ENCODE measurements at places on chromosomes 11 and 22.

GRCh38 chr11:9153651-9154050, 62.3 kb upstream of the SCUBE2 start:
- DNase-seq: no peak

GRCh38 chr22:16955678-16956210, 52.3 kb downstream of the GAB4 start:
- DNase-seq: no peak

GRCh38 chr11:11894486-11894885, 52.7 kb downstream of the USP47 start:
- DNase-seq: peak; percentile 5

DNA sequence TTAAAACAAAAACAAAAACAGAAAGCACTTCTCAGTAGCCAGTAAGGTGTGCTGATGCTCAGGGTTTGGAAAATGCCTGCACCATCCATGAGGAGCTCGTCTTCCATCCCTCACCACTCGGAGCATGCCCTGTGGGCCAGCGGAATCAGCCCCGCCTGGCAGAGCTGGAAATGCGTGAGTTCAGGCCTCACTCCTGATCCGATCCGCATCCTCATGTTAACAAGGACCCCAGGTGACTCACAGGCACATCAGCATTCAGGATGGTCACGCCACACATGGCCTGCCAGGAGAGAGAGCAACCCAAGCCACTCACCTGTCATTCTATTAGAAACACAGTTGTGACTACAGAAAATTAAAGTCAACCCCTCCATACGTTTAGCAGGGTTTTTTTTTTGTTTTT, 188.5 kb downstream of the MPPED1 start:
- no peak for DNase-seq

DNA sequence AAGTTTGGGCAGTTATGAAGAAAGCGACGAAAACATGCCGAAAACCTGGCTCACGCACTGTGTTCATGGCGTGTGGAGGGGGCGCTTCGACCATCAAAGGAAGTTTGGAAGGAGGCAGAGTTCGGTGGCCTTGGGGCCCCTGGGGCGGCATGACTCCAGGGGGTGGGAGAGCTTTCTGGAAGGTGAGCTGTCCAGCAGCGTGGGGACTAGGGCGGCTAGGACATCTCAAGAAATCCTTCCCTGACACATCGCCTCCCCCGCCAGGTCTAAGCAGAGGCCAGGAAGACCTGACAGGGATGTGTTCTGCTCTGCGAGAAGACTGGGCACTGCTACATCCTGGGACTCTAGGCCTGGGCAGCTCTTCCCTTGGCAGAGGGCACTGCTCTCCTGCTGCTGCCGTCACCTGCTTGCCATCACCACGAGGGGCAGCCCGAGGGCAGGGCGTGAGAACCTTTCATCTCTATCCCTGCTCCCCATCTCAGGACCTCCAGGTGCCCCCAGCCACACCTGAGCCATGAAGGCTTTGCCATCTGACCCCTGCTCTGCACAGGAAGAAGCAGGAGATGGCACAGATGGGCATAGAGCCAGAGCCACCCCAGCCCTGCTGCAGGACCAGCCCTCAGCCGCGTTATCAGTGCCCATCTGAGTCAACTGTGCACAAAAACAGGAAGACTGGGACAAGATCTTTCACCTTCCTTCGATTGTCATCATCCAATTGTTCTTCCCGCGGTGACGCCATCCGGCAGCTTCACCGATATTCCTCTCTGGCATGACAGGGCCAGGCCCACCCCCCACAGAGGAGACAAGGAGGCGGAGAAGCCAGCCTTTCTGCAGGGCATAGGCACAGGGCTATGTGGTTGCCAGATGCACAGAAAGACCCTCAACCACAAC, 12.7 kb downstream of the LINC01488 start:
- DNase-seq: no peak

DNA sequence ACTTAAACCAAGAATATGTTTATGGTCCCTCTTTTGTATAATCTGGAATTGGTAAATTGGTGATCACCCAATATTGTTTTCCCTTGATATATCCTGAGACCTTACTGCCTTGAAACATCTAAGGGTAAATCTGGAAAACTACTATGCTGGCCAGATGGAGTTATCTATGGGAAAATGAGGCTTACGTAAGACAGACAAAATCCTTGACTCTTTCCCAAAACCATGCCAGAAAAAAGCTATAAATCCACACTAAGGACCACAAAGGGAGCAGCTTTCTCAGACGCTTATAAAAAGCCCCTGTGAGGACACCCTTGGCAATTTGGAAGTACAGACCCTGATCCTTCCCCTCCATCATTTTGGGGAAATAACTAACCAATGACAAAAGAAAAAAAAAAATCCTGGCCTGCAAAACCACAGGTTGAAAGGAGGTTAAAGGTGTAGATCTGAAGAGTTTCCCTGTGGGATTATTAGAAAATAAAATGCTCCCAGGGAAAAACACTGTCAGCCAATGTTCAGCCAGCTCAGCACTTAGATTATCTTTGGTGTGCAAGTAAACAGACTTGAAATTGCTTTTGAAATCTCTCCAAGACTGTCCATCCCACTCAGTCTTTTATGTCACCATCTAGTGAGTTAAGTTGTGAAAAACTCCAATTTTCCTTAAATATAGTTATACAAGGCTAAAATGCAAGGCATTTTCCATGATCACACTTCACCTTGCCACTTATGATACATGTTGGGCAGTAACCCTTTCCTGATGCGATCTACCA, 6.6 kb upstream of the AMBRA1 start:
- DNase-seq: no peak

- no peak for DNase-seq
Observed at GRCh38 chr11:28739489-28740280, 631.5 kb downstream of the METTL15 start.

DNA sequence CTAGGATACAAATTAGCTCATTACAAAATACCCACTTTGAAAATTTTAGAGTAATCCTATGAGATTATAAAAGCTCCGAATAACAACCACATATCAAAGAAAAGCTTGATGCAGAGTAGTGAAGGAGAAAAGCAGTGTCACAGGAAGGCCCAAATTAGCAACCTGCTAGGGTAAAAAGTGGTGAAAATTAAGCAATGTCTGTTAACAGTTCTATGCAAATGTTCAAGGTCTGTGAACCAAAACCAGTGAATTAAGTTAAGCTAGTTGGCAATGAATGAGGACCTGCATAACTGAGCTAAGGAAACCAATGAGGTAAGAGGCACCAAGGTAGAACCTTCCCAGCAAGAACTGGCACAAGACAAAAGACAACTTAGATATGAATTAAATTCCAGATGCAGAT, 29.6 kb downstream of the PRDM10 start:
- no peak for DNase-seq

DNA sequence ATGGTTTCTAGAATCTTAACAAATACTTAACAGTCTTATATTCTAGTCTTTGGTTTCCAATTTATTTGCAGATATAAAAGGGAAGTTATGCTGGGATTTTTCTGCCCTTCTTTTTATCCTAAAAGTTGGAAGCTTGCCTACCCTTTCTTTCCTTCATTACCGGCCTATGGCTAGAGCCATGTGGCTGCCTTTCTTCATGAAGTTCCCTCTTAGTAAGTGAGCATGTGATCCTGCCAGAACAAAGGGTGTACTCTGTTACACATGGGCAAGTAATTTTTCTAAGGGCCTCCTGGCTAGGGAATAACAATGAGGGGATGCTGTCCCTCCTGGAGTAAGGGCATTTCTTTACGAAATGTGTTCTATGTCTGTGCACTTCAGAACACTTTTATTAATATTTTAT, 252.1 kb upstream of the PITPNB start:
- peak; percentile 41 for DNase-seq

- DNase-seq: peak; percentile 43
Observed at GRCh38 chr11:75931124-75931523, 116.1 kb downstream of the UVRAG start.

DNA sequence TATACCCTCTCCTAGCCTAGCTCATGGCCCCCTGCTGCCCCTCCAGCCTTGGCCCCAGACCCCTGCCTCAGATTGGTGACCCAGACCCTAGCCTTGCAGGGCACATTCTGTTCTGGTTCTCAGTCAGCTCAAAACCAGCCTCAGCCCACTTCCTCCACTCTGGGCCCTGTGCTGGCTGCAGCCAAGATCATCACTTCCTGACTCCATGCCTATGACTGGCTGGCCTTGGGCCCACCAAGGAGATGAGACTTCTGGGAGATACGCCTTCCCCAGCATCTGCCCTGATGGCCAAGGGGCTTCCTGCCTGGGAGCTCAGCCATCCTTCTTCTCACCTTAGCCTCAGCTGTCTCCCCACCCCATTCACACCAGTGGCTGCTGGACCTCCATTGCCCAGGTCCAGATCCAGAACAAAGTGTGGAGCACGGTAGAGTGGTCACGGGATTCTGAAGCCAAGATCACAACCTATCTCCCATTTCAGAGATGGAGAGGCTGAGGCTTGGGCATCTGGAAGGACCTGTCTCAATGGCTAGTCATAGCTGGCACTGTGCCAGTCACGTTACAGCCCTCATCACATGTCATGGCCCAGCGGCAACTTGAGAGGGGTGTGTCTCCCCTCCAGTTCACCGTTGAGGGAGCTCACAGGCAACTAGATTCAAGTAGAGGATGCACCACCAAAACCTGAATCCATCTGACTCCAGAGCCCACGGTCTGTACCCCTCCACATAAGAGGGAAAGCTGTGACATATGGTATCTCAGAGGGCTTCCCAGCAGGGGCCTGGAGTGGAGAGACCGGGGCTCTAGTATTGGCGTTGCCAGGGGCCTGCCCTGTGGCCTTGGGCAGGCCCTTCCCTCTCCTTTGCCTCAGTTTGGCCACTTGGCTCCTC, 43.0 kb upstream of the KLHL35 start:
- DNase-seq: no peak

GRCh38 chr11:27084518-27084917, 43.9 kb downstream of the BBOX1 start:
- peak; percentile 55 for DNase-seq

GRCh38 chr22:22993184-22993583, 77.1 kb upstream of the GNAZ start:
- no peak for DNase-seq

- peak; percentile 15 for DNase-seq
Observed at GRCh38 chr11:662689-663274, 25.7 kb downstream of the DRD4 start.

- peak; percentile 78 for DNase-seq
Observed at GRCh38 chr11:45400591-45400990, 114.5 kb upstream of the SYT13 start.

DNA sequence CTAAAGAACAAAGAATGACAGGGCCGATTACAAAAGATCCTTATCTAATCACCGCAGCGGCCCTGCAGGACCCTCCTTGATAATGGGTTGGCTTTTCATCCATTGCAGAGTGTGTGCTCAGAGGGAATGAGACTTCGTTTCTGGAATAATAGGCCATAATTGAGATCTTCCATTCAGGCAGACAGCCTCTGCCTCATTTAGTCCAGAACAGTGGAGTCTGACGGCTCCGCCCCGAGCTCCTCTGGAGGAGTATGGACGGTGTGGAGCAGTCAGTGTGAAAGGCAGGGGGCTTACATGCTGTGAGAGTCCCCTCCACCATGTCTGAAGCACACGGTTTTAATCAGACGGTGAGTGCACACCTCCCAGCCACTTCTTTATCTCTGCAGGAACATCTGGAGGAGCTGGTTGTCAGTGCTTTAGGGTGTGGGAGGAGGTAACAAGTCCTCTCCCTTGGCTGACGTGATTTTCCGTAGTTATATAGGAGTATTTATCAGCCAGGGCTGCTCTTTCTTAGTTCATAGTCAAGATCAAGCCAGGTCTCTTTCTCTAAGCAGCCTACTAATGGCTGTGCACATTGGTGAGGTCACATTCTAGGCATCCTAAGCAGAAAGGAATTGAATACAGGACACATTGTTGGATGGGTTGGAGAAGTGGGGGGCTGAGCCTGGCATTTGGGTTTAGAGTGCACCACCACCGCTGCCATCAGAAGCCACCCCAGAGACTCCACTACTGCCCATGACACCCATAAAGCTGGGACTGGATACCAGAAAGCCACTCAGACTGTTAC, 1477.9 kb downstream of the TBC1D22A start:
- no peak for DNase-seq

GRCh38 chr11:74325649-74326645, 14.5 kb upstream of the P4HA3 start:
- peak; percentile 91 for DNase-seq

GRCh38 chr11:73318501-73319011, 10.5 kb downstream of the ARHGEF17 start:
- DNase-seq: no peak

- no peak for DNase-seq
Observed at GRCh38 chr22:37161443-37161842, 11.7 kb upstream of the IL2RB start.
